ENCODE measurements at places on chromosomes 7 and 10.

DNA sequence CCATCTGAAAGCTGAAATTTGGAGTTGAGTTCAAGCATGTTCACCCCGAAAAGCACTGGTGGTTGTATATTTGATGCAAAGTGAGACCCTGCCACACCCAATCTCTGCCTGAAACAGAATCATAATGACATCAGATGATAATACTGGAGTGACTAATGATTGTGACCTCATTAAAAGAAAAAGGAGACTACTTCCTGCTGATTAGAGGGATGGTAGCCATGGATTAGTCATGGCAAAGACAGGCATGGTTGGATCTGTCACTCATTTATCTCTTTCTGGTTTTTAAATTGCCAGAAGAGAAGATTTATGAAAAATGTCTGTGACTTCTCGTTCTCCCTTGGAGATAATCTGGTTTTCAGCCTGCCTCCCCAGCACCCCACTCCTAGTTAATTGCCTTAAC lies 101.2 kb downstream of the BAMBI start:
- DNase-seq, result peak; percentile 67

GRCh38 chr7:24725554-24726241 lies 31.6 kb downstream of the GSDME start:
- no peak for DNase-seq

DNA sequence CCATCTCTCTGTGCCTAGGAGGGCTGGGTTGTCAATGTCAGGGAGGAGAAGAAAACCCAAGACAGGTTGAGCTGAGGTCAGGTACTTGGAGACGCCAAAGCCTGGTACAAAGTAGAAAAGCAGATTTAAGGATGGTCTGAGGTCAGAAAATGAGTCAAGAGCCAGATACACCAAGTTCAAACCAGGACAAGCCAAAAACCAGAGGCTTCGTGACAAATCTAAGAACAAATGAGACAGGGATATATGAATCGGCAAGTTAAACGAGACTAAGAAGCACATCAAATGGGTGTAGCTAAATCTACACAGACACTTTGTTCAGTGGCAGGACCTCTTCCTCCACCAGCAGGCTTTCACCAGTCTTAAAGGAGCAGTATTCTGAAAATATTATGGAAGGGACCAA lies 34.2 kb downstream of the C7orf33 start:
- no peak for DNase-seq

DNA sequence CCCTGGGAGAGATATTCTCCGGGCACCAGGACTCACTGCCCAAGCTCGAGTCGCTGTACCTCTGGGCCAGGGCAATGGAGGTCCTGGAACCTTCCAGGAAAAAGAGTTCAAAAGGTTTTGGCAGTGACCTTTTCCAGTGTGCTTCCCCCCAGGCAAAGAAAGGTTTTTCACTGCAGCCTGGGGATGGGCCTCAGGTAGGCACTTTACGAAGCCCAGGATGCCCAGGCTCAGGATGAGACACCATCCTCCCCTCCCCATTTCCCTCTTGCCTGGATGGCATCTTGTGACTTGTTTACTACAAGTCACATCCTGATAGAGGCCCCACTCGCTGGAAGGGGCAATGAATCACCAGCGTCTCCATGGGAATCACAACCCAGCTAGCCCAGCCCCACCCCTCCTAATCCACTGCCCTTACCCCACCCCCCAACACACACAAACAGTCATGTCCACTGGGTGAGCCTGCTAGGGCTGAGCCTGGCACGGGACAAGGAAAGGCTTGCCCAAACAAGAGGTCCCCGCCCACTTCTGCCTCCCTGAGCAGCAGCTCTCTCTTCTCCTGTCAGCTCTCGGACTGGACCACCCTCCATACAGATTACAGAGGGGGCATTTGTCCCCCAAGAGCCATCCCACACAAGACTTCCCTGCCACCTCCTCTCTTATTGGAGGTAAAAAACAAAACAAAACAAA lies 93.8 kb upstream of the SMNDC1 start:
- peak; percentile 94 for DNase-seq

DNA sequence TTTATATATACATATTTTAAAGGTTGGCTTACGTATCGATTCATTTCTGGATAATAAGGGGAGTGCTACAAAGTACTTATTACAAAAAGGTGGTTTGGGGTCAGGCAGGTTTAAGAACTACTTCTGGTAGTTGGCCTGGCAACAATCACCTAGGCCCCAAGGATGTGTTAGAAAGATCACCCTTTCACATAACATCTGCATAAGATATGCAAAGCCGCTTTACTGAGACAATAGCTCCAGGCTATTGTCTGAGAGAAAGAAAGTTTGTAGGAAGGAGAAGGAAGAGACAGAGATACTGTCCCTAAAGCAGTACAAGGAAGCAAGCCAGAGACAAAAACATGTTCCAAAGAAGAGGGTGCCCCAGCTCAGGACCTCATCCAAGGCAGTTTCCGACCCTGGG lies 6.2 kb downstream of the PAXIP1 start:
- DNase-seq, result no peak

- no peak for DNase-seq
These were observed 35.5 kb upstream of the CABCOCO1 start for GRCh38 chr10:61627266-61627665.

GRCh38 chr7:7920481-7920880 lies 48.1 kb upstream of the GLCCI1 start:
- no peak for DNase-seq

DNA sequence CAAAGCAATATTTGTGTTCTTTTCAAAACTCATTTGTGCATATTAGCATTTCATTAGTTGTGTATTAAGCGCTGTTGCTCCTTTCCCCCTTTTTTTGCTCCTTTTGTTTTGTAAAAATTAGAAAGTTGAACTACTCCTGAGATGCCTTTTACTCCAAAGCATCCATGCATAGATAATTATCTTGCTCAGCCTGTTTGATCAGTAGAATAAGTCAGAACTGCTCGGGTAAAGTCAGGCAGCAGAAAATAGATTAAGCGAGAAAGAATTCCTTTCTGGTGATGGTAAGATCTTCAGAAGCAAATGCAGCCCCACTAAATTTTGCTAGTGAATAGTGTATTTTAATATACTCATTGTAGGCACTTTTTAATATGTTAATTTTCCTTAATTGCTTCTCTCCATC lies 227.1 kb downstream of the TEX36 start:
- DNase-seq, result no peak

GRCh38 chr10:58930500-58930899 lies 245.9 kb upstream of the PHYHIPL start:
- no peak for DNase-seq
